ENCODE measurements at places on chromosomes 16 and 17.

DNA sequence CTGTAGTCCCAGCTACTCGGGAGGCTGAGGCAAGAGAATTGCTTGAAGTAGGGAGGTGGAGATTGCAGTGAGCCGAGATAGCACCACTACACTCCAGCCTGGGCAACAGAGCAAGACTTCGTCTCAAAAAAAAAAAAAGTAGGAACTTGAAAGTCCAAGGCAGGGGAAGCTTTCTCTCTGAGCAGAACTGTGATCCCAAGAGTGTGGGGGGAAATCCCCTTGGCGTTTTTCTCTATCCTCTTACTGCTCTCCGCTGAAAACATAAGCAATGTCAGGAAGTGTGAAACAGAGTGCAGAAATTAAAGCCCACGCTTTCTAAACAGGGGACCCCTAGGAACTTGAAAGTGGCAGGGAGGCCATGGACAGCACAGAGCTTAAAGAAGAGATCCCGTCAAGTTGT, 9.8 kb upstream of the CMTM3 start:
- no peak for DNase-seq

- DNase-seq: no peak
These were observed 149.8 kb upstream of the IRX3 start for GRCh38 chr16:54436346-54436745.

DNA sequence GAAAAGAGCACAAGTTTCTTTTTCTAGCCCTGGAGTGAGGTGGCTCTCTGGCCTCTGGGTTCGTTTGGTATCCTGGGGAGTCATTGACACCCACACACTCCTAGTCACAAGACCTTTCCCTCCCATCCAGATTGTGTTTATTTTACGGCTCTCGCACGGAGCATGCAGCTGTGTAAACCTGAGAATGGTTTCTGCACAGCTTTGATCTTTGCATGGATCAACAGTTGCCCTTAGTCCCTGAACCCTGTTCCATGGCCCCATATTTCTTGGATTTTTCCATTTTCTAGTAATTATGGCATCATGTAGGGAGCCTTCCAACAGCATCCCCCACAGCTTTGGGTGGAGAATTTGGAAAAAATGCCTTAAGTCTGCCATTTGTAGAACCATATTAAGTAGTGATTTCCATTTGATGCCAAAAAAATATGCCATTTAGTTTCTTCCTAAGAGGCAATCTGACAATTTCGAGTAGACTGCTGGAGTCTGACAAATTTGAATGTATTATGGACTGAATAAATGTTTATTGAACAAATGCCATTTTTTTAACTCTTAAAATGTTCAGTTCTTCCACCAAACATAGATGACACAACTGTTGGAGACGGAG, 197.7 kb downstream of the WWOX start:
- DNase-seq: no peak

DNA sequence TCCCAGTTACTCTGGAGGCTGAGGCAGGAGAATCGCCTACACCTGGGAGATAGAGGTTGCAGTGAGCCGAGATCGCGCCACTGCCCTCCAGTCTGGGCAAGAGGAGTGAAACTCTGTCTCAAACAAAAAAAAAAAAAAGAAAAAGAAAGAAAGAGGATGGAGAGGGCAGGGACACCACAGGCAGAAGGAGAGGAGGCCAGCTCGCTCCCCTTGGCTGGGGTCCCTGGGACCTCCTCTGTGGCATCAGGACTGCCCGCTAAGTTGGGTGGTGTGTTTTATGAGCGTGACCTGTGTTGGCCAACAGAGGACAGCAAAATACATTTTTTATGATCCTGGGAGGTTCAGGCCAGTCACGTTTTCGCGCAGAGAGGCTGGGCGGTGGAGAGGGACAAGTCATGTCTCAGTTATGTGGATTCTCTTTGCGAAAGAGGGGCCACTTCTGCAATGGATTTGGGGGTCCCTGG, 229.6 kb downstream of the MRTFB start:
- no peak for DNase-seq

- DNase-seq: no peak
These were observed 628 bp upstream of the BLMH start for GRCh38 chr17:30292286-30292858.

- DNase-seq: no peak
These were observed 63.9 kb upstream of the SMIM36 start for GRCh38 chr17:55575058-55575636.

DNA sequence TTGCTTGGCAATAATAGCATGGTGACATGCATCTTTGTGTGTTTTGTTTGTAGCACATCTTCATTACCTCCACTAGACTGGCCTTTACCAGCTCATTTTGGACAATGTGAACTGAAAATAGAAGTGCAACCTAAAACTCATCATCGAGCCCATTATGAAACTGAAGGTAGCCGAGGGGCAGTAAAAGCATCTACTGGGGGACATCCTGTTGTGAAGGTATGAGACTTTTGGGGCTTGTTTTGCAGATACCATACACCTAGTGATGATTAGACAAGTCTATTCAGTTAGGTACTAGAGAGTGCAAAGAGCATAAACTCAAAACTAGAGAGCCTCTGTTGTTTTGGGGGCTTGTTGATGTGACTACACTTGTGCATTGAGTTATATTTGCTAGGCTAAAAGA, 41.2 kb downstream of the NFATC3 start:
- DNase-seq: no peak

Measured in stimulated activated CD4-positive, alpha-beta T cell treated with anti-CD3 and anti-CD28 coated beads, Interleukin-12 subunit alpha, Interleukin-12 subunit beta, amount 100 ng/mL, for 4 hours (primary cell).